ENCODE measurements at places on chromosomes 5 and 9.

GRCh38 chr5:58504766-58505165 lies 13.5 kb downstream of the GAPT start:
- no peak for DNase-seq

DNA sequence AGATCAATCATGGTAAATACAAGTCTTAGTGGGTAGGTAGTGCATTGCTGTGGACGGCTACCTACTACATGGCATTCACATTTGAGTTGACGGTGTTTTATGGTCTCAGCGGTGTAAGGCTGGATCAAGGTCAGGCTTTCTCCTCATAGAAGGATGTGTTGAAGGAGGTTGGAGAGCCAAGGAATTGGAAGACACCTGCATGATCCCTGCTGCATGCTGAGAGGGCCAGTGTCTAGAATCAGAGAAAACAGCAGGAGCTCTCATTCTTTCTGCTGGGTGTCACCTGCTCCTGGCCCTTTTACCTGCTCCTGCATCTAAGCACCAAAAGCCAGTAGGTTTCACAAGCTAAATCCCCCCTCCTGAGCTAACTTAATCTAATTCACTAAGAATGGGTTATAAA lies 88.2 kb downstream of the RGS7BP start:
- DNase-seq: no peak

GRCh38 chr5:131377785-131378325 lies 114.0 kb downstream of the CDC42SE2 start:
- DNase-seq: no peak

GRCh38 chr5:73564675-73565074 lies 764 bp downstream of the ANKRA2 start:
- DNase-seq: no peak

GRCh38 chr5:123452401-123452800 lies 29.2 kb upstream of the CEP120 start:
- no peak for DNase-seq

DNA sequence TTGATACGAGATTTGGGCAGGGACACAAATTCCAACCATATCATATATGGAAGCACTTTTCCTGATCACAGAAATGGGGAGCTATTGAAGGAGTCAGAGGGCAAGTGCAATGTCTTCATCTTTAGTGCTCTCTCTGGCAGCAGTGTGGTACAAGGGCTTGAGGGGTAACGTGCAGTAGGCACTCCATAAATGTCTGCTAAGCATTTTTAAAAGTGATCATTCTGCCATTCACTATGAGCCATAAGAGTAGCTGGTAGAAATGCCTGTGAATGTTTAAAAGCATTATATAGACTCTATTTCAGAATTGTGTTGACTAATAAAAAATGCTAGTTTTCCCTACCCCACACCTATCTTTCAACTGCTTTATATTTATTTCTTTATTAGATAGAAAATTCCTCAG lies 61.1 kb upstream of the DHFR start:
- DNase-seq: no peak

Data from retina (tissue), 1 donor.